ENCODE measurements at places on chromosomes 7 and 10.

DNA sequence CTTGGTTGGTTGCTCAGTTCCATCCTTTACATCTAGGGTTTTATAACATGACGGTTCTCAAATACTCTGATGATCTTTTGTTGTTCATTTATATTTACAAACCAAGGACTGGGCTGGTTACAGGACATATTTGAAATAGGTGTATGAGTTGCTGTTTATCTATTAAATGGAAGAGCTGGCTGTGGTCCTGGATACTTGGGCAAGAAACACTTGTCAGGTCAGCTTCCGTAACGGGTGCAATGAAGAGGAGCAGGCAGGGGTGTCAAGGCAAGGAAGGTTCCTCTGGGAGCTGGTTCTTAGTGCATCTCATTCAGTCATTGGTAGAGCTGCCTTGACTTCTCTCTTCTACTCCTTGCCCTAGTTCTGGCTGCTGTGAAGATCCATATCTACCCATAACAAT is 4.8 kb upstream of the TMEM26 start:
- DNase-seq, result no peak

- no peak for DNase-seq
These were observed 27.2 kb downstream of the GTF2IRD1 start for GRCh38 chr7:74480861-74481417.

DNA sequence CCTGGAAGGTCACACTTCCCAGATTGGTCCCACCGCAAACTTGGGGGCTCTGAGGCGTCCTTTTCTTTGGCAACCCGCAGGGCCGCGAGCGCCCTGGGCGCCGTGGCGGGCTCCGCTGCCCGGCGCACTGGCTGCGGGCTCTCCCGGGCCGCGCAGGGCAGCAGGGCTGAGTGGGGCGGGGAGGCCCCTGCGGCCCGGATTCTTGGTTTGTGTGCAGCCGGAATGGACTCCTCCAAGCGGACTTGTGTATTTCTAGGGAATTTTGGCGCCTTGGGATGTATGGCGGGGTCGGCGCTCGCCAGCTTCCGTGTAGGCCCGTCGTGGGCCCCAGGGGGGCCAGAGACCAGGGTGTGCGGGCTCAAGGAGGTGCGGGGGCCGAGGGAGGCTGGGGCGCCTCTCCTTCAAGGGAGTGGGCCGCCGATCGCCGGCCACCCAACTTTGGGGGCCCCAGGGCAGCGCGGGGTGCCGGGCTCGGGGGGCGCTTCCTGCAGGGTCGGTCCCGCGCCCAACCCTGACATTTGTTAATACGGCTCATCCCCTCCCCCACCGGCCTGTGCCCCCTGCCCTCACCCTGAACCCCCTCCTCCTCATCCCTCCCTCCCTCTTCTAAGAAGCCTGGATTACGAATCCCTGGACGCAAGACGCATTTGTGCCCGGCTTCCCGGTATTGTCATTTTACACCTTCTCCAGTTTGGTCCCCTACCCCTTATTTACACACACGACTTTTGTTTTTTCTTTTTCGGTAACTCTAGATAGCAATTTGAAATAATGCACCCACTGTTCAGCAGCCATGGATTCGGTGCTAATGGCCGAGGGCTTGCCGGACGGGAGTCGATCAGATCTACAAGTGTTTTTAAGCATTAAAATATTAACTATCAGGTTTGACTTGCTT is 2.5 kb downstream of the TCF7L2 start:
- no peak for DNase-seq

DNA sequence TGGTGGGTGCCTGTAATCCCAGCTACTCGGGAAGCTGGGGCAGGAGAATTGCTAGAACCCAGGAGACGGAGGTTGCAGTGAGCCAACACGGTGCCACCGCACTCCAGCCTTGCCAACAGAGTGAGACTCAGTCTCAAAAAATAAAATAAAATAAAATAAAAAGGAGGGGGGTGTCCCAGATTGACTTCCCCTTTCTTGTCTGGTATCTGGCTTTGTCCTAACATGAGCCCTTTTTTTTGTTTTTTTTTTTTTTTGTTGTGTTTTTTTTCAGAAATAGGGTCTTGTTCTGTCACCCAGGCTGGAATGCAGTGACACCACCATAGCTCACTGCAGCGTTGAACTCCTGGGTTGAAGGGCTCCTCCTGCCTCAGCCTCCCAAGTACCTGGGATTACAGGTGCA is 4.7 kb downstream of the CASP2 start:
- no peak for DNase-seq

GRCh38 chr10:110989016-110989415 is 69.6 kb downstream of the SHOC2 start:
- DNase-seq, result no peak

DNA sequence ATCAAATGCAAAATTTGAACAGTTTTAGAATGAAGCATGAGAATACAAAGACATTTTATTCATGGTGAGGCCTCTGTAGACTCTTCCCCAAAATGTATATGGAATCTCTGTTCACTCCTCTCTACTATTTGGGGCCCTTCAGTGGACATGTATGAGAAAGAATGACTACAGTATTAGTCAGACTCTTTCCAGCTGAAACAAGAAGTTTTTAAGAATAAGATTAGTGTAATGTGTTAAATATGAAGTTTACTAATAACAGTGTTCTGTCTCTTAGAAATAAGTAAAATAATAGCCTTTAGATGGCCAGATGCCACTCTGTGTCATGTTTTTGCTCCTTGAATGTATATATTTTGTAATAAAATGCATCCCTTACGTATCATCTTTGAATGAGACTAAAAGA is 585.6 kb downstream of the SUGCT start:
- DNase-seq, result no peak

- DNase-seq, result no peak
These were observed 41.5 kb upstream of the PPP3CB start for GRCh38 chr10:73537288-73537687.

DNA sequence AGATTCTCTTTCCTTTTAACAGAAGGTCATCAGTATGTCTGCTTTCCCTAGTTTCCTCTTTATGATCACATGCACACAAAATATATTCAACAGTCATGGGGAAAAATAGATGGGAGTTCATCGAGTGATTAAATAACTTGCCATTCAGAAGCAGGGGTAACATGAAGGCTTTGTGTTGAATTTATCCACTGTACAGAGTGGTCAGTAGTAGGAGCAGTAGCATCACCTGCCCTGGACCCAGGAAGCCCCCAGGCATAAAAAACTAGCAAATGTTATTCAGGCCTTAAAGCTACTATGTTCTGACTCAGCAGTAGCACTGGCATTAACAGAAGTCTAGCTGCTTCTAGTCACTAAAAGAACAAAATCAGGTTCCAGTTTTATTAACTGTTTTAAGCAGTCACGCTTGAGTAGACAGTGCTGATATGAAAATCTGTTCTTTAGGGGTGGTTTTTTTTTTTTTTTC is 31.4 kb upstream of the FAM133B start:
- DNase-seq, result no peak

GRCh38 chr7:116195451-116195850 is 14.9 kb upstream of the TES start:
- DNase-seq, result no peak

GRCh38 chr10:121296881-121297585 is 301.2 kb downstream of the FGFR2 start:
- DNase-seq, result no peak

- DNase-seq, result no peak
These were observed 316.6 kb upstream of the MAGI2 start for GRCh38 chr7:79770063-79770462.

GRCh38 chr7:111098011-111098925 is 7.3 kb downstream of the LRRN3 start:
- DNase-seq, result no peak

- no peak for DNase-seq
These were observed 716.1 kb downstream of the PARD3 start for GRCh38 chr10:34098821-34099567.

- DNase-seq, result no peak
These were observed 1107.2 kb upstream of the CELF2 start for GRCh38 chr10:9910446-9910845.

DNA sequence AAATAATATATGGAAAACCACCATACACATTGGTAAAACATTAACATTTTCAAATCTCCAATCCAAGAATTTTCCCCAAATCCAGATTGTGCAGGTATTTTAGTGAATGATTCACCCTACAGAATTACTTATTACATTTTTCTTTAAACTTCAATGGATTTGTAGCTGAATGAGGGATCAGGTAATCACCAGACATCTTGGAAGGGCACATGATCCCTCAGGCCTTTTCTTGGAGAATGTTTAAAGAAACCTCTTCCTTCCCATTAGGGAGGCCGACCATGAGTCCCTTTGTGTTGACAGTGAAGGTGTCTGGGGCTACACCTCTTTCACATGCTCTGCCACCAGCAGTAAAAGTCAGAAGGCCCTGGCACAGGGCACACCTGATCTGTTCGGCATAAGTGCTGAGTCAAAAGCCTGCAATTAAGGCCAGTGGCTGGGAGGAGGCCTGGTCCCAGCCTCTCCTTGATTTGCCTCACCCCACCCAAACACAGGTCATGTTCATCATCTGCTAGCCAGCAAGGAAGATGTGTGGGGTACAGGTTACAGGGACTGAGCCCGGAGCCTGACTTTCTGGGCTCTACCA is 207.7 kb downstream of the SNX10 start:
- DNase-seq, result no peak

- DNase-seq, result no peak
These were observed 291.4 kb downstream of the KLF6 start for GRCh38 chr10:3493621-3494020.

- DNase-seq, result no peak
These were observed 1182.9 kb upstream of the LRRTM3 start for GRCh38 chr10:65742906-65743305.

GRCh38 chr10:13827076-13827797 is 240.5 kb downstream of the PRPF18 start:
- no peak for DNase-seq

DNA sequence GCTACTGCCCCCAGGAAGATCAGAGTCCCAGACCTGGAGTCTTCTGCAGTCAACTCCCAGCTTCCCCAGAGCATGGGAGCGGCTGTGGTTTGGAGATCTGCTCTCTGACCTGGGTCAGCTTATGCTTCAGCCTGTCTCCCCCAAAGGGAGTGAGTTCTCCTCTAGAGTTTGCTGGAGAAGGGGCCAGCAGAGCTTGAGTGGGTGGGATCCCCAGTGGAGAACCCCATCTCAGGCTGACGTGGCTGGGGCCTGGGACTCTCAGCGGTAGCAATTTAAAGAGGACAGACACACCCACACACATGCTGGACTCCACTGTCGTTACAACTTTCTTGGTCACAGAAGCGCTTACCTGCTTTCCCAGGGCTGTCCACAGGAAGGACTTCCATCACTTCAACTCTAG is 6.3 kb downstream of the UNC5B start:
- DNase-seq, result peak; percentile 13

DNA sequence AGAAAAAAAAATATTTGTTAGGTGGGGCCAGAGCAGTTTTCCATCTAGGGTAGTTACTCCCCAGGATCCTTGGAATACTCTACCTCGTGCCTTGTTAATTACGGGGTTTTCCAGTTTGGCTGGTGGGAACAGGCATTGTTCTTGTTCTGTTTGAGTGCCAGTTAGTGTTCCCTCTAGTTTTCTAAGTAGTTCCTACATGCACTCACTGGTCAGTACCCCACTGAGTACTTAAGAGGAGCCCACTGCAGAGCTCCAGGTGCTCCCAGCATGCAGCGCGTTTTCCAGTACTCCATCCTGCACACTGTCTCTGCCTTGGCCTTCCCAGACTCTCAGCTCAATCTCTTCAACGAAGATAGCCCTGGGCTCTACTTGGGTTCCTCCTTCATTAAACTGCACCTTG is 58.0 kb downstream of the AHCYL2 start:
- DNase-seq, result no peak

GRCh38 chr10:71068861-71069271 is 143.5 kb upstream of the UNC5B start:
- DNase-seq, result no peak

DNA sequence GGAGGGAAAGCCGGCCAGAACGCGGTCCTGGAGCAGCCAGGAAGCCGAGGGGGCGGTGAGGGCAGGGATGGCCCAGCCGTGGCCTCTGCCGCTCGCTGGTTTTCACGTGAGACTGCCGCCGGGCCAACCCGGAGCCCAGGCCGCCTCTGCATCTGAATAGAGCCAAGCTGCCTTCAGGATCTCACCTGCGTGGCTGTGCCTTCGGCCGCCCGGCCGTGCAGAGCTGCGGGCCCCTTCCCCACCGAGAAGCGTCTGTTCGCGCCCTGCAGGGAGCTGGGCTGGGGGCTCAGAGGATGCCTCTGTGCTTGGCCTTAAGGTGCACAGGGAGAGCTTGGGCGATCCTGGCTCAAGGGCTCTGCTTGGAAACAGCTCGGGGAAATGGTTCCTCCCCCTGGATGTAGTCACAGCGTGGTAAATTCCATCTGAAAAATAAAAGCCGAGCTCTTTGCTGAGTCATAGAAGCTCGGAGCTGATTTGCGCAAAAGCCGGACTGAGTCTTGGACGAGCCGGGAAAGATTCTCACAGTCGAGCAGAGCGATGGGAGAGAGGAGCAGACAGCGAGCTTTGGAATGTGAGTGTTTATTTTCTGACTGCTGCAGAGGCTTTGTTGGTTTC is at the start of gene JAKMIP3:
Gene JAKMIP3 (plus strand): TSS at position 456 of the 615 bp plus-strand sequence. CDS start 38,863 bp downstream, outside the sequence.
- no peak for DNase-seq

DNA sequence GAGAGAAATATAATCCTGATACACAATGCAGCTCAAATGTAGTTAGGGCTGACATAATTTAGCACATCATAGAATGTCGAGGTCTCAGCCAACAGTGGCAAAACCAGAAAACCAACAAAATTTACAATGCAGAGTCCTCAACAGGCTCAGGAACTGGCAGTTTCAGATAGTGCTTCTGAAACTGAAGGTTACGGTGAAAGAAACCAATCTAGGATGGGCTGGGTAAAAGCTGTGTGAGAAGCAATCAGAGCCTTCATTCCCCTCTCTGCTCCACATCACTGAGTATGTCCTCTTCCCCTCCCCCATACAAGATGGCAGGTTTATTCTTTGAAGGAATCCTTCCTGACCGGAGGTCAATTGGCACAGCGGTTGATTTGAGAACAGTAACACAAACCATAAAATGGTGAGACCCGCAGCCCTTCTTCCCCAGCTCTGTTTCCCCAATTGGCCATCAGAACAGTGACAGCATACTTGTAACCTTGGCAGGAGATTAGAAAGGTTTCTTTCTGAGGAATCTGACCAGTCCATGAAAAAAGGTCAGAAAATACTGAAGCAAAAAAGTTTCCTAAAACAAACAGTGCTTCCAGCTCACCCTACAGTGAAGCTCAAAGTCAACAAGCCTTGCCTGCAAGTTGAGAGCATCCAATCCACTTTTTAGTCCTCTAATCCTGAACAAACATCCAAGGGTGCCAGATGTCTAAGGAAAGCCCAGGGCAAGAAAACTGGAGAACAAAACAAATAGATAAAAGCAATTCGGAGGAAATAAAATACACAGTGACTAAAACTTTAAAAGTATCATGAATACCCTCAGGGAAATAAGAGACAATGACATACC is 53.9 kb upstream of the IL6 start:
- no peak for DNase-seq

- no peak for DNase-seq
These were observed 77.2 kb downstream of the CDH23 start for GRCh38 chr10:71473671-71474599.

GRCh38 chr7:44960011-44960580 is 18.7 kb downstream of the MYO1G start:
- DNase-seq, result peak; percentile 41

All from GM13976 (cell line).